ENCODE measurements at places on chromosomes 1 and 21. TPM values are rescaled to one million over a fixed set of nuclear protein-coding genes. Genes with fewer than 3 reads are reported as not detected.
A peak's percentile ranks its signal among the peaks of the same experiment; 100 is the strongest.

- DNase-seq = no peak
Observed at GRCh38 chr1:68994096-68994495, 497.2 kb upstream of the DEPDC1 start.

- DNase-seq = no peak
Observed at GRCh38 chr1:23836037-23836436, 10.8 kb upstream of the HMGCL start.

Gene C1orf226
- total RNA-seq = 7.0 TPM

Gene PRXL2B
- total RNA-seq = 6.4 TPM

- no peak for DNase-seq
Observed at GRCh38 chr1:191839891-191840290, 318.4 kb upstream of the RGS18 start.

DNA sequence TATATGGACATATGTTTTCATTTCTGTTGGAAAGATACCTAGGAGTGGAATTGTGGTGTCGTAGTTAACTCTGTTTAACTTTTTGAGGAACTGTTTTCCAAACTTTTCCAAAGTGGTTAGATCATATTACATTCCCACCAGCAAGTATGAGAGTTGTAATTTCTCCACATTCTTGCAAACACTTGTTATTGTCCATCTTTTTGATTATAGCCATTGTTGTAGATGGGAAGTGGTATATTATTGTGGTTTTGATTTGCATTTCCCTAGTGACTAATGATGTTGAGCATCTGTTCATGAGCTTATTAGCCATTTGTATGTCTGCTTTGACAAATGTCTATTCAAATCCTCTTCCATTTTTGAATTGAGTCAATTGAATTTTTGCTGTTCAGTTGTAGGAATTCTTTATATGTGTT is 19.8 kb downstream of the CAMTA1 start:
- no peak for DNase-seq

DNA sequence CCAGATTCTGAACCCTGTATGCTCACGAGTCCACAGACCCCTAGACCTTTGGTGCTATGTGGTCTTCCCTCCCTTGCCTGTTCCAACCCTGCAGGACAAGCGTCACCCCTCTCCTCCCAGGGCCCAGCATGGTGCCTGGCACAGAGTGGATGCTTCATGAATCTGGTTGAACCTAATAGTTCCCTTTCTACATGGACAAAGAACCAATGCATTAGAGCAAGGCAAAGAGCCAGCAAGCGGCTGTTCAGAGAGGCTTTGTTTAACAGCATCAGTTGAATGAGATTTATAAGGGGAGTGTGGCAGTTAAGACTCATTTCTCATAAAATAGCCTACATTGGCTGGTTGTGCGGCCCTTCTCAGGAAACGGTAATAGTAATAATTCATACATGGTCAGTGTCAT is 14.9 kb downstream of the SLC26A9 start:
- no peak for DNase-seq

DNA sequence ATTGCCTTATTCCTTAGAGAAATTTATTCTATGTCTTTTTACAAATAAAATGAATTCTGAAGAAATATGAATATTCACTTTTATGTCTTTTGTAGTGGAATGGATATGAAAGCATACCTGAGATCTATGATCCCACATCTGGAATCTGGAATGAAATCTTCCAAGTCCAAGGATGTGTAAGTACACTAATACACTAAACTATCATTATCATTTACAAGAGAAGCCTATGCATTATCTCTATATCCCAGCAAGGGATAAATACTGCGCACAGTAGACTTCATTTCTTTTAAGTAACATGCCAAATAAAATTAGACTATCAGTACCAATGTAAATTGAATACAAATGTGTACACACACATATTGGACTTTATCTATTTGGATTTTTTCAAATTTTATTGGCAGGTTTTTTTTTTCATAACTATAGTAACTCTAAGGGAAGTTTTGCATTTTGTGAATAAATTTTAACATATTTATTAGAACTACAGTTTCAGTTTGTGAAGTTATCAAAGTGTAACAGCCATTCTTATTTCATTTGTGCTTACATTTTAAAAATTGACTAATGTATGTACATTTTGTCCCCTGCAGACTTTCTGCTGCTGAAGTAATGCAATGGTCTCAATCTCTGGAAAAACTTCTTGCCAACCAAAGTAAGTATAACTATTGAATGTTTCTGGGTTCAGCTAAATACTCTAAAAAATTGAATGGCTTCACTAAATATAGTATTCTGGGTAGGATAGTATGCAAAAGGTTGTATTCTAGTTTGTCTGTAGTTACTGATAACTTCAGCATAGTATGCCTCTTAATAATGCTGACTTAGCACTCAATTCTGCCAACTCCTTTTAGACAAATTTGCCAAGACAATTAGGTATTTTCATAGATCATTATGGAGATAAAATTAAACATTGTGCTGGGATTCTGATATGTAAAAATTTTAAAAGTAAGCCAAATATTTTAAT is 894 bp downstream of the RGS1 start:
- DNase-seq = no peak

DNA sequence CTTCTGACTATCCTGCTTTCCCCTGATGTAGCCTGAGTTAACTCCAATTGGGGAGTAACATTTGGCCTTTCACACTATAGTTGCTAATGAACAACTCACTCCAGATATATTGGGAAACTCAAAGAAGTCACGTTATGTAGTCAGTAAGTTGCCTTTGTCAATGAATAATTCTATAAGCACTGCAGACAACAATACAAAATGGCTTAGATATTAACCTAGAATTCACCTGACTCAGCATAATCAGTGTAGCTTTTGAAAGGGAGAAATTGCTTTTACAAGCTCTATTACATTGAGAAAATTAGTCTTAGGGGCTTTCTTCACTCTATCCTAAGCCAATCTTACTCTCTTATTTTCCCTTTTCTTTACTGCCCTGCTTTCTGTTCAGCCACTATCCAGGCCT is 303.5 kb upstream of the NR5A2 start:
- no peak for DNase-seq

GRCh38 chr1:52927212-52928014 is at the start of gene SCP2:
Gene SCP2 (plus strand): TSS chr1:52927276. CDS start chr1:52927397, 121 bp downstream.
- DNase-seq = peak; percentile 84

- no peak for DNase-seq
Observed at GRCh38 chr1:2854611-2855010, 53.1 kb upstream of the TTC34 start.

Gene HHAT
- total RNA-seq = 1.6 TPM

DNA sequence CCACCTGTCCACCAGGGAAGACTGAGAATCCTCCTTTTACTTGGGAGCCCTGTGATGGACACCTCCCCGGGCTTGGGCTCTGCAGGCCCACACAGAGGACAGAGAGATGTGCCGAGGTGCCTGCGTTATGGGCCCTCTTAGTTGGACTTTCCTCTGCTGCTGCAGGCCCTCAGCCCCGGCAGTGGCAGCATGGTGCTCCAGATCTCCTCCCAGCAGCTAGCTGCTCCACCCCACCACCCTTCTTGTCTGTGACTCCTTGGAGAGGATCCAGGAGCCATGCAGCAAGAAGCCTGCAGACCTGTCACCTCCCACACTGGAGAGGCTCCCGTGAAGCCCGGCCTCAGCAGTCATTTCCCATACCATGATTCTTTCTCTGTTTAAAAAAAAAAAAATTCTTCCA is 27.4 kb downstream of the PHGDH start:
- DNase-seq = no peak

Gene INPP5B
- 16.7 TPM for total RNA-seq

GRCh38 chr1:208177656-208178055 is 66.5 kb downstream of the PLXNA2 start:
- no peak for DNase-seq

- no peak for DNase-seq
Observed at GRCh38 chr21:33691945-33692603, 49.8 kb downstream of the ITSN1 start.

Gene TCP10L
- 1.1 TPM for total RNA-seq

DNA sequence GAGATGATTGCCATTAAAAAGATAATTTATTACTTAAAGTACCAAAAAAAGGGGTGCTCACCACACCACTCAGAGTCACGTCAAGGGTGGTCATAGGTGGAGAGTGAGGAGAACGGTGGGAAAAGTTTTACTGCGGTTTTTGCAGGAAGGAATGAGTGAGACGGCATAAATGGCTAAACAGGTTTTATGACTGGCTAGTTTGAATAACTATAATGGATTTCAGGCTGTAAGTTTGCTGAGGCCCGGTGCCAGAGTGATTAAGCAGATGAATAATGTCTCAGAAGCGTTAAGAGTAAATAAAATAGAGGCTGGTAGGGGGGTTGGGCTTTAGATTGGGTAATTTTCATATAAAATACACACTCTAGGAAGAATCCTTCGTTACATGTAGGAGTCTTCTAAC is 1337.8 kb downstream of the AMY1C start:
- DNase-seq = no peak

GRCh38 chr1:234562334-234562733 is 47.6 kb downstream of the IRF2BP2 start:
- peak; percentile 53 for DNase-seq

DNA sequence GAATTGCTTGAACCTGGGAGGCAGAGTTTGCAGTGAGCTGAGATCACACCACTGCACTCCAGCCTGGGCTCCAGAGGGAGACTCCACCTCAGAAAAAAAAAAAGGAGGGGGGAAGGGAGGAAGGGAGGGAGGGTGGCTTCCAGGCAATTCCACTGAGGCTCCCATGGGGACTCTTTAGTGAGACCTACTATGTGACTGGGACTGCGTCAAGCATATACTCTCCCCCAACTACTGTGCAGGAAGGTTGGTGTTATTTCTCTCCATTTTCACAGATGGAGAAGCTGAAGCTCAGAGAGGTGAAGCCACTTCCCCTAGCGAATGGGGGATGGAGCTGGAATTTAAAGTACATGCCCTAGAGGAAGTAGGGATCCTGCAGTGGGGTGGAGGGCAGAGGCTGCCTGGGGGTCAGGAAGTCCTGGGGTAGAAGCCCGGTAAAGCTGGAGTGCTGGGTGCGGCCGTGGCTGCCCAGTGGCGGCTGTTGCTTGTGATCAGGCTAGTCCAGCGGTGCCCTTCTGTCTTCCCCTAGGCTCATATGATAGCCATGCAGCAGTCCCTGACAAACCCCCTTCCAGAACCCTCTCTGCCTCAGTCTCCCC is 40.3 kb downstream of the RAP1GAP start:
- no peak for DNase-seq

Gene OR2L3
- not detected for total RNA-seq

Gene MCOLN2
- 0.90 TPM for total RNA-seq

GRCh38 chr1:201115390-201115937 is 3.2 kb upstream of the CACNA1S start:
- DNase-seq = no peak

DNA sequence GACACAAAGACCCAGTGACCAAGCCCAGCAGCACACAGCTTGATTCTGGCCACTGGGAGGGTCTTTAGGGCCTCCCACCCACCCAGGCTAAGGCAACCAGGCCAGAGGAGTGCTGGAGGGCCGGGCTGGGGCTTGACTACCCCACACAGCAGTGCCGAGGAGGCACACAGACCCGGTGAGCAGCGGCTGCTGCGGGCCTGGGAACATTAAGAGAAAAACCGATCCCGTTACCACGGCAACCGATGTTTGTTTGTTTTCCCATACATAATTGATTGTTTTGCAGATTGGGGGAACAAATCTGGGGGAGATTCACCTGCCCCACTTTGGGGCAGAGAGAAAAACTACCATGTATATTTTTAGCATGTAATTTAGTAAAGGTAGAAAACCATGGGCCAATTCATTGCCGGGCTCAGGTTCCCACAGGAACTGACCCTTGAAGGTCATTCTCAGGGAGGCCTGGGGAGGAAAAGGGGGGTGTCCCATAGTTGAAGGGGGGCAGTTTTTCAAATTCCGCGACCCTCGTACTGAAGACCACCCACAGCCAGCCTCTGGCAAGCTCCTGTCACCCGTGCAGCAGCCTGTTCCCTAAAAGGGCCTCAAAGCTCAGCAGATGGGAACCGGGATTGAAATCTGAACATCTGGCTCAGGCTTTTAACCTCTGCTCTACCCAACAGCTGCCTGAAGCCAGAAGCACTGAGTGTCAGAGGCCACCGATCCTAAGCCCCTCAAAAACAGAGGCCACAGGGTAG is 35.3 kb downstream of the CHD5 start:
- DNase-seq = no peak

Gene CHRM3
- total RNA-seq = 2.4 TPM

Gene CELF3
- total RNA-seq = not detected

DNA sequence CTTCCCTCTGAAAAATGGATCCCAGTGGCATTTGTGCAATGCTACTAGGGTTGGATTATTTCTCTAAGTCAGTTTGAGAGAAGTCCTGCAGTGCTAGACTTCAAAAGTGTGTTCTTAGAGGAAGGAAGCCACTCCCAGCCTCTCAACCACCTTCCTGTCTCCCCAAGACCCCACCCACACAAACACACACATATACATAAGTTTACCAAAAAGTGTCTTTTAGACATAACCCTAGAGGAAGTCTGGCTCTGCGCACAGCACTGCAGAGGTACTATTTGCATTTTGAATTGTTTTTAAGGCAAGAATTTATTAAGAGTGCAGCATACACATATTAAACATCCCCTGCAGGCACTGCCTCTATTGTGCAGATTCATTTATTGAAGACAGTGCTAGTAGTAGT is 127.3 kb downstream of the HHIPL2 start:
- no peak for DNase-seq

DNA sequence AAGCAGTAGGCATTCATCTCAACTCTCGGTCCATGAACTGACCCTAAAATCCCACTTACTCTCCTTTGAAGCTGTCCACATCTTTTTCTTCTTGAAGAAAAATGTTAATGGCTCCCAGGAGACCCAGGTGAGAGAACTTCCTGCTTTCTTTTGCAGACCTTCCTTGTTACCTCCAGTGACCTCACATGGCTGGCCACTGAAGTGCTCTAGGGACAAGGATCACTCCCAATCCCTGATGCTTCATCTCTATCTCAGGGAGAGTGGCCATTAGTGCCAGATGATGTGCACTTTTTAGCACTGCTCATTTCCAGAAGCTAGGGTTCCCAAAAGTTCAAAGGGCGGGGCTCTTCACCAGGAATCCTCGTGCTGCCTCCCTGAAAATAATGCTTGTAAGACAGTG is 16.2 kb downstream of the PLXNA2 start:
- DNase-seq = no peak

DNA sequence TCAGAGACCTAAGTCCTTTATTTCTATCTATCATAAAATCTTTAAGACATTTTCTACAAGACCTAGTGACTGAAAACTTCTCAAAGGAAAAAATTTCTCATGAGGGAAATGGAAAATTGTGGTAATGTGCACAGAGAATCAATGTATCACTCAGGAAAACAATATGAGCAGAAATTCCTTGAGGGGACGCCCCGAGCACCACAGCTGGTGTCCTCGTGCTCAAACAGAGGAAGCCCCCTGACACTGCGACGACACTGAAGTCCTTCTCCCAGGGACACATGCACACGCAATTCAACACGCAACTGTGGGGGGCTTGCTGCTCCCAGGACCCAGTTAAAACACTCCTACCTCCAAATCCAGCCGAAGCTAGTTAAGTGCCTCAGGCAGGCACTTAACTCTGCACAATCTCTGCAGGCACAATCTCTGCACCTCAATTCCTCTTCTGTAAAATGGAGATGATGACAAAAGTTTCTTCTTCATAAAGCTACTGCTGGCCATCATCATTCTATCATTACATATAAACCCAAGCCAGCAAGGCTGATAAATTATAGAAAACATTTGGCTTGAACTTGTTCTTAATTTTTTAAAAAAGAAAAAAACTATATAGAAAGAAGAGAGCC is 16.0 kb downstream of the ZBTB17 start:
- no peak for DNase-seq

GRCh38 chr1:182301467-182302198 is 90.0 kb downstream of the GLUL start:
- DNase-seq = peak; percentile 69
